ENCODE measurements at places on chromosomes 1 and 21.

GRCh38 chr1:203898458-203899352, 37.3 kb downstream of the SNRPE start:
- no peak for DNase-seq

- no peak for DNase-seq
Measured at GRCh38 chr1:57887964-57888491, 464.2 kb upstream of the DAB1 start.

DNA sequence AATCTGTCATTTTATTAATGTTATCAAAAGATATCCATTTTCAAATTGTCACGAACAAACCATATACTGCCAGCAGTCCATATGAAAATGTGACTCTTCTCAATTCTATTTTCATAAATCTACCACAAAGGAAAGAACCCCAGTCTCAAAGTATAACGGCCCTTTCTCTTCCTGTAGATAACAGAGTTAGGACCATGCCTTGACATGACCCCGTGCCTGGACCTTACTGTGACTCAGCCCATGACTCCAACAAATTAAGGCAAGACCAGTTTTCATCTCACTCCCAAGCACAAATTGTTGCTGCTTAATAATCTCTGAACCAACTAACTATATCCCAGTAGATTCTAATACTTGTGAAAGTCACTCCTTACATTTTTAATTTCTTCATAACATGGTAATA, 124.4 kb upstream of the NFIA start:
- DNase-seq = no peak

DNA sequence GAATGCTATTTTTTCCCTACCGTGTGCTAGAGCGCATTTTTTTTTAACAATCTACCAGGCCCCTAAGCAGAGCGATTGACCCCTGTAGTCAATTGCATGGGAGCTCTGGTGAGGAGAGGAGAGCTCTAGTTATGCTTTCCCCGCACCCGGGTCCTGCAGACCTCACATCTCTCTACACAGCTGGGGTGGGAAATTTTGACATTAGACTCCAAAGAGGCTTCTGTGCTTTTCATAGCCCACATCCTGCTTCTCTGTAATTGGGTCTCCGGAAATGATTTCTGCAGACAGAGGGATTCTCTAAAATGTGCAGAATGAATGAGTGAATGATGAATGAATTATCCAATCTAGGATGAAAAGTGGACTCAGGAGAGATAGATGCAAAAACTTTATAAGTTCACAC, 41.5 kb upstream of the DUSP10 start:
- no peak for DNase-seq
